ENCODE measurements at places on chromosomes 1 and 21.

DNA sequence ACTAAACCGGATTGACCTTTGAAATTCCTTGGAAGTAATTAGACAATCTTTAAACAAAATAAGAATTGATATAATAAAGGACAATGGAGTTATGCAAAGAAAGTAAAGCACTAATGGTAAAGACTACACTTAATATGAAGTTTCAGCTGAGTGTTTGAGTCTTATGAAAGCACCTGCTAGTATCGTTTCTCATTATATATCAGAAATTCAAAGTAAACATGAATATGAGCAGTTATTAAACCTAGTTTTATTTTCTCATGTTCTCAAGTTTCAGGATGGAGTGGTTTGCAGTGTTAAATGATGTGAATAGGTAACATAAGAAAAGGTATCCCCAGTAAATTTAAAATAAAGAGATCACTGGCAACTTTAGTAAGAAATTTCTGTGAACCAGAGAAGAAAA, 188.6 kb downstream of the ZP4 start:
- DNase-seq = no peak

- no peak for DNase-seq
These were observed 40.8 kb upstream of the COL24A1 start for GRCh38 chr1:86197206-86197855.

- DNase-seq = no peak
These were observed 223.3 kb upstream of the ZRANB2 start for GRCh38 chr1:71304125-71304524.

DNA sequence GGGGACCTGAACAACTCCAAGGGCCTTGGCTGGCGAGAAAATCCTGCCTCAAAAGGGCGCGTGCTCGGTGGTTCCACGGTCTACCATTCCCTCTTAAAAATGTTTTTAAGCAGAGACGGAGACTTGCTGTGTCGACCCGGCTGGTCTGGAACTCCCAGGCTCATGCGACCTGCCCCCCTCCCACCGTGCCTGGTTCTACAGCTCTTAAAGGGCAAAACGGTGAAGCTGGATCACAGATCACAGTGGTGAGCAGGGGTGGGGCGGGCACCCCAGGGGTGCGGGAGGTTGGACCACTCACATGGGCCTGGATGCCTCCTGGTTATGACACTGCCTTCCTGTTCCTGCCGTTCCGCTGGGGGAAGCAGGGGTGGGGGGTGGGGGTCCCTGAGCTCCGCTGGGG, 4.2 kb upstream of the C1orf159 start:
- no peak for DNase-seq

DNA sequence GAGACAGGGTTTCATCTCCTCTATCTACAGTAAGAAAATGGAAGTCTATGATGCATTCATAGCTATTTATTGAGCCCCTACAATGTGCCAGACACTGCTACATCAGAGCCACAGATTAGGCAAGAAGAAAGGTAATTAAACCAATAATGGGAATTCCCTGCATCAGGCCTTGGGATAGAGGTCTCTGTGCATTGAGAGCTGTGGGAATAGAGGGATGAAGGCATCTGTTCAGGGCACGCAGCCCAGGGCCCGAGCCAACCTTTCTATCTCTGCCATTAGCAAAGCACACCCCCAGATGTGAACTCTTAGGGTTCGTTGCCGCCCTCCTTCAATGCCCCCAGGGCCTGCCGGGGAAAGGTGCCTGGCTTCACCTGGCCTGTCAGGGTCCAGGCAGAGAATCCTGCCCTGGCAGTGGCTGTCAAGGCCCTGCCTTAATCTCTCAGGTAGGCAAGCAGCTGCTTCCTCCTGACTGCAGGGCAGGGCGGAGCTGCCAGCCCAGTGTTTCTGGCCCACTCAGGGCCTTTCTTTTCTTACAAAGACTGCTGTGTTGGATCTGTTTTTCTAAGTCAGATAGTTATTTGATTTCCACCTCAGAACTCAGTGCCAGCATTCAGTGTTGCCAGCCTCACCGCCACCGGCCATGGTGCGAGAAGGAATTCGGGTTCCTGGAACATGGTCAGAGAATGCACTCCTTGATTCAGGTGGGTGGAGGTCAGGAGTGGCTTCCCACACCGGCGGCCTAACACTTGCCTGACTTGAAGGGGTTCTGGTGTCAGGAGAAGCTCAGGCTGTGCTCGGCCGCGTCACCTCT, 76.1 kb downstream of the PGM1 start:
- no peak for DNase-seq

- peak; percentile 64 for DNase-seq
These were observed 3.7 kb upstream of the TMEM39B start for GRCh38 chr1:32068957-32069588.

- no peak for DNase-seq
These were observed 23.8 kb downstream of the KCTD3 start for GRCh38 chr1:215590779-215591491.

- no peak for DNase-seq
These were observed 234.1 kb upstream of the VAMP3 start for GRCh38 chr1:7536891-7537591.

- DNase-seq = no peak
These were observed 133.8 kb upstream of the CACNA1E start for GRCh38 chr1:181349512-181349911.

GRCh38 chr21:17387030-17387617, 125.7 kb upstream of the CXADR start:
- DNase-seq = peak; percentile 77

GRCh38 chr1:237141502-237141901, 99.5 kb downstream of the RYR2 start:
- no peak for DNase-seq

GRCh38 chr1:45266151-45266801, 59.9 kb upstream of the ZSWIM5 start:
- DNase-seq = peak; percentile 54

DNA sequence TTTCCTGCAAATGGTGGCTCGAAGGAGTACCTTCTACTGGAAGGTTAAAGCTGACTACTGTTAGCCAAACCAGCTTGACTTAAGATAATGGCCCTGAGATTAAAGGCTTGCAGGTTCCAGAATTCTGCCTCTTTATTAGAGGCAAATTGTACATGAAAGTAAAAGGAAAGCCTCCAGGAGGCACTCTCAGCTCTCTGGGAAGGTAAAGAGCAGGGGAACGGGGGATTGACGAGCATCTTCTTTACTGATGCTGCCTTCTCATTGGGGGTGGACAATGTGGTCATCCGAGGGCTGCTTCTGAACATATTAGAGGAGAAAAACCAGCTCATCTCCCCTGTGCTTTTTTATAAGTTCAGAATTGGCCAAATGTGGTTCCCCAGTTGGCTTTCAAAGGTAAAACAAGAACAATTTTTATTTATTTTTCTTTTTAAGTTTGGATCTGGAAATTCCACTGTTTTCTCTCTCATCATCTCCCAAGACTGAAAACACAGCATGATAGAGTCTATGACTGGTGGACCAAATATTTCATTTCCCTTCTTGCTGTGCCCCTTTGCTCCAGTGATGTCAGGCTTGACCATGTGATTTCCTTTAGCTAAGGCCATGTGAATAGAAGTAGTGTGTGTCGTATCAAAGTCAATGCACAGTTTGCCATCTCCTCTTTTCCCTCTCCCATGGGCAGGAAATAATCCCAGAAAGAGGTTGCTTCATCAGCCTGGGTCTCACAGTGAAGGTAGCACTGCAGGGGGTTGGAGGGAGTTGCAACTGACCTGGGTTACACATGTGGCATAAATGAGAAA, 292.7 kb downstream of the PRDM2 start:
- DNase-seq = peak; percentile 7
